Stimulated activated CD4-positive, alpha-beta T cell treated with anti-CD3 and anti-CD28 coated beads, Interleukin-12 subunit alpha, Interleukin-12 subunit beta, amount 100 ng/mL, for 24 hours (primary cell): ENCODE measurements at places on chromosomes 11 and 22.

DNA sequence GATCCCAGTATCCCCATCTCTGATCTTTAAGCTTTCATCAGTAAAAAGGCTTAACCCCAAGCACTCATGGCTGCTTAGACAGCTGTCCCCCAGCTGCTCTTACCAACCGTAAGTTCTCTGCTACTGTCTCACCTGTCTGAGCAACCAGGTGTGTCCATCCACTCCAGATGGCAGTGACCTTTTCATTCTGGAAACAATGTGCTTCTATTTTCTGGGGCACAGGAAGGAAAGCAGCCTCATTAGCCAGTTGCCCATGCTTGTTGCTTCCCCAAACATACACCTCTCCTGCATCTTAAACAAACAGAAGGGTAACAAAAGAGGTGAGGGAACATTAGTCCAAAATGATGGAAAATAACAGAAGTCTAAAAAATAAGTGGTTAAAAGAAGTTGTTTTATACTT is 24.4 kb downstream of the SERGEF start:
- no peak for DNase-seq

- DNase-seq: no peak
These were observed 21.3 kb downstream of the TRMU start for GRCh38 chr22:46356496-46357480.

GRCh38 chr11:115758011-115758410 is 253.8 kb upstream of the CADM1 start:
- no peak for DNase-seq

DNA sequence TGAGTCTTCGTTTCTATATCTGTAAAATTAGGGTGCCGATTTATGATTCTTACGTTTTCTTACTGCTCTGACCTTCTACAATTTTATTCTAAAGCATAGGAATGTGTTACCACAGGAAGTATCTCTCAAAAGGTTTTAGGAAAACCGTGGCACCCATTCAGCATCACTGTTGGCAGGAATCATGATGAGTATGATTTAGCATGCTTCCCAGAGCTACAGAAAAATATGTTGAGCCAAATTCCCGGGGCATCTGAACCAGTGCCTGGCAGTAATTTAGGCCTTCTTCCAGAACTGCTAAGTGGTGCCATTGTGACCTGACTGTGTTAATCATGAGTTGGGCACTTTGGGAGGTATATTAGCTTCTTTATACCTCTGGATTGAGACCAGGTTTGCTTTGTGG is 605.0 kb upstream of the RAG2 start:
- DNase-seq: no peak

- no peak for DNase-seq
These were observed 22.9 kb upstream of the JAM3 start for GRCh38 chr11:134045799-134046635.

- DNase-seq: no peak
These were observed 140.0 kb downstream of the SWAP70 start for GRCh38 chr11:9803685-9804418.

DNA sequence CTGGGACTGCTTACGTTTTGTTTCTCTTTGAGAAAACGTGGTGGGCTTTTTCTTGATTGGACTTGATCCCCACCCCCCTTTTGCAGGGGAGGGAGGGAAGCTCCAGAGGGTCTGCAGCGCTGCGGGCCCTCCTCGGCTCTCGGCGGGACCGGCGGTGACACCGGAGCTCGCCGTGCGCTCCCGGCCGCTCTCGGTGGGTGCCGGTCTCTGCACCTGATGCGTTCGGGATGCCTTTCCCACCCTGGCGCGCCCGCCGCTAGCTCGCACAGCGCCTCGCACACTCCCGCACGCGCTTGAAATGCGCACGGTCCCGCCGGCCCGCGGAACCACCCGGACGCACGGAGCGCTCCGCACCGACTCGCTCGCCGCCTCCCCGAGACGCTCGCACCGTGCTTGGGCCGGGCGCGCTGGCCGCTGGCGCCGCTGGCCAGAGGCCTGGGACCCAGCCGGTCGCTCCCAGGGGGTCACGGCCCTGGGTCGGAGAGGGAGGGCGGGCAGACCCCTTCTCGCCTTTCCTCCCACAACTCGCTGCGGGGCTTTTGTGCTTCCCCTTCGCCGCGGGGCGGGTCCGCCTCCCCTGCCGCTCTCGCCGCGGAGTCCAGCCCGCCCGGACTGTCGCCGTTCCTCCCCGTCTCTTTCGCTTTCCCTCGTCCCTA is 1.0 kb downstream of the ZBTB16 start:
- DNase-seq: no peak

- no peak for DNase-seq
These were observed 1.0 kb downstream of the PIDD1 start for GRCh38 chr11:803770-804598.

DNA sequence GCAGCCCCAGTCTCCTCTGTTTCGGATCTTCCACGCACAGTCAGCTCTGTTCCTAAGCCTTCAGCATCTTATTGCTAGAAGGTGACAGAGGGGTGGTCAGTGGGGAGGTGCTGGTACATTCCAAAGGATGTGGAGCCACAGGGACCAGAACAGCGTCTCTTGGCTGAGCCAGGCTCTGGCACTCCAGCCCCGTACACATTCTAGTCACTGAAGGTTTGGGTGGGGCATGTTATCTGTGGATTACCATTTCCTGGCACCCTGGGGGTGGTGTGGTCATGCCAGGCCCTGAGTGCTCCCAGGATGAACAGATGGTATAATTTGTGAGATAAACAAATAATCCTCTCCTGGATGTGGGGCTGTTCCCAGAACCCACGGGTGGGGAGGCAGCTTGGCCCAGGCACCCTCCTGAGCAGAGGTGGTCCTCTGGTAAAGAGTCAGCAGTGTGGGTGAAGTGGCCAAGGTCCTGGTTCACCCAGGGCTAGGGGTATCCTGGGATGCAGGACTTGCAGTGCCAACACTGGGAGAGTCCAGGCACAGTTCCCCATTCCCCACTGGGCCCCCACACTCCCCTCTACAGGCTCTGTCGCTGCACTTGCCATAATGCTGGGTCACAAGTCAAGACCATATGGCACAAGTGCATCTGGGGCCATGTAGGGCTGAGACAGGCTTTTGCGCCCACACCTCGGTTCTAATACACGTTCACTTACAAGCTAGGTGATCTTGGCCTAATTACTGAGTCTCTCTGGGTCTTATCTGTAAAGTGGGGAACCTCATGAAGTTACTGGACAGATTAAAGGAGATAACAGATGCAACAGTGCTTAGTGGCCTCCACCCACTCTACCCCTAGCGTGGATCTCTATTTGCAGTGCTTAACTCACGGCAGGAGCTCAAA is 33.0 kb downstream of the DKK3 start:
- no peak for DNase-seq

DNA sequence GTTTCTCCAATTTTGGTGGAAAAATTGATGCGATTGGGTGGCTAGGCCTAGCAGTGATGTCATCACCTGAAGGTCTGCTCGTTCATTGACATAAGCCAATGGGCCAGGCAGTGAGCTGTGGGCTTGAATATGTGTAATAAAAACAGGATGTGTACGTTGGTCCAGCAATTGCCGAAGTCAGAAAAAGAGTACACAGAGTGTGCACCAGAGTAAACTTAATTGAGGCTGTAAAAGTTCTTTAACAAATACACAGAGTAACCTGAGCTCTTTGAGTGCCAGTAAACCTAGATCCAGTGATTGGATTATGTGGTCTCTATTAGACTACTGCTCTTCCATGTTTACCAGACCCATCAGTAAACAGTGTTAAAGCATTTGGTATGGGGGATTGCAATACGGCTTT is 13.0 kb upstream of the GLYATL1 start:
- no peak for DNase-seq

GRCh38 chr22:26642465-26643417 is 14.6 kb upstream of the MIAT start:
- peak; percentile 70 for DNase-seq

DNA sequence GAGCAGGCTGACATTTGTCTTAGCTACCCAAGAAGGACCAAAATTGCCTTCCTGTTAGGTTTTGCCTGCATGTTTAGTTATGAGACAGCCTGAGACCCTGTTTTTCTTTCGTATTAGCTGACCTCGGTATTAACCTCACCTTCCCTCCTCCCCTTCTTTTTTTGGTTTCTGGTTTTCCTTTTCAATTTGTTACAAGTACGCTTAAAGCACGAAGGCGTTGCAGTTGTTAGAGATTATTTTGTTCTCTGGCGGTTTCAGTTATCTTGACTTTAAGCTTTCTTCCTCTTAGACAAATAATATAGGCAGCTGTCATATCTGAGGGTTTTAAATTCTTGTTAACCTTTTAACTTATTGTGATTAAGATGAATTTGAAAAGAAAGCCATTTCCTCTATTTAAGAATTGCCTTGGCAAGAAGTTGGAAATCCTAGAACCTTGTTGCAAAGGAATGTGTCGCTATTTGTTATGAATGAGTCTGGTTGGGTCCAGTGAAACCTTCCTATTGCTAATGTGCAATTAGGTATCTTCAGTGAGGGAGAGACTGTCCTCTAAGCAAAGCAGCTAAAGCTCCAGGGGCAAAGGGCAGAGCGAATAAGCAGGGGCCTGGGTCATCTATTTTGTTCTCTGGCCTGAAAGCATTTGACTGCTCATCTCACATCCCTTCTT is 45.7 kb downstream of the PACS1 start:
- DNase-seq: no peak

DNA sequence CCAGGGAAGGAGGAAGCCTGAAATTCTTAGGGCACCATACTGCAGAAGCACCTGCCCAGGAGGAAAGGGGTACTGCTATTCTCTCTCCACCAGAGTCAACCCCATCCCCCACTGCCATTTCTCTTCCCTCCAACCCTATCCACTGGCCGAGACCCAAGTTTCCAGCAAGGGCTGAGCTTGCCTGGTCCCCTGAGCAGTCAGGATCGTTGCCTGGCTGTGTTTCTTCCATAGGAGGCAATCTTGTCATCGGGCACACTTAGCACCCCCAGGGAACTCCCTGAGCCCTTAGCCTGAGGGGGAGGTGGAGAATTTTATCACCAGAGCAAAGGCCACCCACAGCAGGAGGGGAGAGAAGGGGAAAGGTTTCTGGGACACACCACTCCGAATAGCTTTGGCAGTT is 115.8 kb upstream of the NECTIN1 start:
- no peak for DNase-seq

GRCh38 chr11:74000307-74001133 is 8.4 kb downstream of the UCP3 start:
- no peak for DNase-seq

DNA sequence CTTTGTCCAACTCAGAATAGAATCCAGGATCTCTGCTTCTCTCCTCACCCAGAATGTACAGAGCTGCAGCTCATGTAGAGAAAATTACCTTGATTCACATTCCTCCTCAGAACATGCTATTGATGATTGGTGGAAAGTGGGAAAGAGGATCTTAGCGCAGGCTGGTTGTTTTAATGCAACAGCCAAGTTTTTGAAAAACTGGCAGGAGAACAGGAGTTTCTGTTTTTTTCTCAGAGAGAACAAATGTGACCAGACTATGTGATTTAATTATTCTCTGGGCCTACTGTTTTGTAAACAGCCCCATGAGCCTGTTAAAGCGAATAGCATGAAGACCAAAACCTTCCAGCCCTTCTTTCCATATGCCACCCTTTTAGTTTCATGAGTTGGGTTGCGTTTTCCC is 19.1 kb upstream of the IL18BP start:
- no peak for DNase-seq

GRCh38 chr22:46069521-46070214 is 80.7 kb upstream of the PPARA start:
- no peak for DNase-seq

- DNase-seq: peak; percentile 64
These were observed 120.5 kb upstream of the RASSF10 start for GRCh38 chr11:12888525-12889158.

- no peak for DNase-seq
These were observed 897 bp downstream of the MAP6 start for GRCh38 chr11:75667831-75668450.

DNA sequence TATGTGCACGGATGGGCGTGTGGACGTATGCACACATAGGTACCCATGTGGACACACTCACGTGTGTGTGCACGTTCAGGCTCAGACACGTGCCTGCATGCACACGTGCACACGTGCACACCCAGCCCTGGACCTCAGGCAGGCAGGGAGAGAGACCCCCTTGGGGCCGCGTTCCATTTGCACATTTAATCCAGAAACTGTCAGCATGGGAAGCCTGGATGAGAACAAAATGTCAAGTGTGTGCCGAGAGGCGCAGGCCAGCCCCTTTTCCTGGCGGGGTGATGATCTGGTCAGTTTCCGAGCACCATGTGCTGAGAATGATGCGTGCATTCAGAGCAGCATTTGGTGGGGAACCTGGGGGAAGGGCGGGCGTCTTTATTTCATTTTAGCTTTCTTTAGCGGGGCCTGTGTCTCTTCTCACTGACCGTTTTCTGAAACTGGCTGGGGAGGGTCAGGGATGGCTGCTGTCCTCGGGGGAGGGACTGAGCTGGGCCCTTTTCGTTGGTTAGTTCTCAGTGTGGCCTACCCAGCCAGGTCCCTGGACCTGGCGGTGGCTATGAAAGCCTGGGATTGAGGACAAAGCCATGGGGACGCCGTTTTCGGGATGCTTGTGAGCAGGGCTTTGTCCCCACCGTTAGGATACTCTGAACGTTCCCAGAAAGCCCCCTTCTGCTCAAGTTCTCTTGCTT is 96.3 kb downstream of the KCNQ1 start:
- no peak for DNase-seq

- no peak for DNase-seq
These were observed 699.1 kb downstream of the FAM181B start for GRCh38 chr11:82034527-82034926.

- no peak for DNase-seq
These were observed 5.4 kb upstream of the HMOX1 start for GRCh38 chr22:35375526-35375925.

GRCh38 chr11:66912911-66913310 is 45.3 kb downstream of the PC start:
- DNase-seq: no peak

DNA sequence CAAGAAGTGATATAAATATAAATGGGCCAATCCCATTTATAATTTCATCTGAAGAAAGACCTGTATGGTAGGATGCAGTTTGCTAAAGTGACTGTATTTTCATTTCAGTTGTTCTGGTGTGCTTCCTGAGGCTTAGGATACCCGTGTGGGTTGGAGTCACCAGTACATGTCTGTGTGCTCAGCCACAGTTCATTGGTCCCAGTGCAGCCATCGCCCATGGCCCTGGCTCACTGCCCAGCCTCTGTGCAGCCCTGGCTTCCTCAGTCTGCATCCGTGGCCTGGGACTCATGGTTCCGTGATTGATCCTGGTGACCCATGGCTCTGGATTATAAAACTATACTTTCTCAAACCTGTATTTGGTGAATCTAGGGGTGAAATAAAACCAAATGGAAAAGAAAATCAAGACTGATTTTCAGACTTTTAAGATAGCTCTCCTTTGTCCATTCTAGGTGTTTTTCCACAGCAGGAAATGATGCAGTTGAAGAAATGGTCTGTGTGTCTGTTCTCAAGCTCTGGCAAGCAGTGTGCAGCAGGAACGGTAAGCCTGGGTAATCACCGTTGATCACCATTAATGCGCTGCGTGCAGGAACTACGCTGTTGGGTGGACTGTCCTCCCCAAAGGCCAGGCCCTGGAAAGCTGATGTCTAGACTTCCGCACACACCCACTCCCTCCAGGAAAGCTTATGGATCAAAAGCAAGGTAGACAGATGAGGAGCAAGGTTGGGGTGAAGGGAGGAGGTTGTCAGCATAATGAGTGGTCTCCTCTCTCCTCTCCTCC is 27.2 kb downstream of the TTC12 start:
- DNase-seq: no peak
